ENCODE measurements at places on chromosomes 4 and X.

GRCh38 chr4:184807797-184808712 lies 17.7 kb downstream of the ACSL1 start:
- peak; percentile 25 for DNase-seq

- DNase-seq, result no peak
Observed at GRCh38 chrX:111041018-111041462, 55.0 kb upstream of the PAK3 start.

DNA sequence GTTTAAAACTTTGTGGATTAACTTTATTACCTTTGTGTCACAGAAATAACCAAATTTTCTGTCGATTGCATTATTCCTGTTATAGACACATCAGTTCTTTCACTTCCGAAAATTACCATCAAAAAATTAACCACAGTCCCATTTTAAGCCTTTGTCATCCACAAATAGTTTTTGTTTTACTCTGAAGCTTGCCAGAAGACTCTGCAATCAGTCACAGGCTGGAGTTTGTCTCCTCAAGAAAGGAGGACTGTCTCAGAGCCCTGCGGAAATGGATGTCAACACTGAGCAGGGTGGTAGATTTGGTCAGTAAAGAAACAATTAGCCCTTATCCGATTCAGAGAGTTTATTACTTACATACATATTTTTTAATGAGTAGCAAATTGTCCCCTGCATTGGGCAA lies 20.1 kb upstream of the TCEAL4 start:
- no peak for DNase-seq

DNA sequence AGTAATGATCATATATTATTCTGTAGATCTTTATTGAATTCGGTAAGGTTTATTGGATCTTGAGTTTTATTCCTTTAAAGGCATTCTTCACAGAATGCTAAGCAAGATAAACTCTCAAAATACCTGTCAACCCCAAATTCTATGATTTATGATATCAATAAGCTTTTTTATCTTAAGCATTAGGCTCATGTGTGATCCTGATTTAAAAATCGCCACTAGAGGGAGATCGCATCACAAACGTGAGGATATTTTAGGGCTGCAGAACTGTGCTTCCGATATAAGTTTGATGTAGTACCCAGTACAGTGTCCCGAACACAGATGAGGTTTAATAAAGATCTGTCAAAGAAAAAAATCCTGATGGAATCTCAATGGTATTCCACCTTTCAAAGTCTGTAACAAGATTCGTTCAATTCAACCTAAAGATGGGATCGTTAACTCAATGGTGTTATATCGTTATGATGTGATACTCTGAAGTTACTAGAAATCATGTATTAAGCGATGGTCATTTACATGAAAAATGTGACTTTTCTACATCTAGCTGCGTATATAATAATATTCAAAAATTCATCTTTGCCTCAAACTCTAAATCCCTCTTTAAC lies 169.0 kb downstream of the CORIN start:
- DNase-seq, result peak; percentile 30

DNA sequence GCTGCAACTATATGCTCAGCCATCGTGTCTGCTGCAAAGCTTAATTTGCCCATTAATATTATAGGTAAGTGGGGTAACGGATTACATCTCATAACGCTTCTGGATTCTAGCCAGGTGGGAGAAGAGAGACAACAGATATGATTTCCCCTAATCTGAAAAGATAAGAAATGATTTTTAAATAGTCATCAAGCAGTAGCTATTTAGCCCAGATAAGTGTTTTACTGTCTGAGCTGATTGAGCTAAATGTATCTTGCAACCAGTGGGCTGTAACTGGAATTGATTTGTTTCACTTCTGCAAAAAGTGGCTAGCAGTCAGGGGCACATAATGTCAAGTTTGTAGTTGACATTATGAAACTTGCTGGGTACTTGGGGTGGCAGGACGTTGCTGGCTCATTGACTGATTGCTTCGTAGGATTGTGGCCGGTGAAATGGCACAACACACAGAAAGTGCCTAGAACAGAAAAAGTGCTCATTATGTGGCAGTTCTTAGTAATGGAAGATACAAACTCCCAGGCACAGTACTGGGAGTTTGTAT lies 18.5 kb downstream of the LAP3 start:
- no peak for DNase-seq

GRCh38 chrX:68822641-68823410 lies 6.0 kb upstream of the EFNB1 start:
- DNase-seq, result peak; percentile 18

DNA sequence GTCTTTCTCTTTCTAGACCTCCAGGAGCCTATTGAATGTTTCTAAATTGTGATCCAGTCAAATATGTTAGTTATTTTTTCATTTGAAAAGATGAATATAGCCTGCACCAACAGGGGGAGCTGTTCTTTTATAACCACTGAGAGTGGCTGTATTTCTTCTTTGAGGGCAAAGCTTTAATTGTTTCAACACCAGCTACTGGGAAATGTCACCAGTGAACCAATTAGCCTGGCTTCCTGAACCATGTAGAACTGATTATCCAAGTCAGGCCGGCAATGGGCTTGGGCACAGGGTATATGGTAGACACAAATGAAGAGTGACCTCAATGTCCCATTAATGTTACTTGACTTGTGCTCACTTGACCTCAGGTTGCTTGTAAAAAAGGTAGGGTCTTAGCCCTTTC lies 4.8 kb upstream of the DAPP1 start:
- peak; percentile 19 for DNase-seq

GRCh38 chr4:38752372-38752940 lies 30.3 kb downstream of the TLR10 start:
- no peak for DNase-seq

DNA sequence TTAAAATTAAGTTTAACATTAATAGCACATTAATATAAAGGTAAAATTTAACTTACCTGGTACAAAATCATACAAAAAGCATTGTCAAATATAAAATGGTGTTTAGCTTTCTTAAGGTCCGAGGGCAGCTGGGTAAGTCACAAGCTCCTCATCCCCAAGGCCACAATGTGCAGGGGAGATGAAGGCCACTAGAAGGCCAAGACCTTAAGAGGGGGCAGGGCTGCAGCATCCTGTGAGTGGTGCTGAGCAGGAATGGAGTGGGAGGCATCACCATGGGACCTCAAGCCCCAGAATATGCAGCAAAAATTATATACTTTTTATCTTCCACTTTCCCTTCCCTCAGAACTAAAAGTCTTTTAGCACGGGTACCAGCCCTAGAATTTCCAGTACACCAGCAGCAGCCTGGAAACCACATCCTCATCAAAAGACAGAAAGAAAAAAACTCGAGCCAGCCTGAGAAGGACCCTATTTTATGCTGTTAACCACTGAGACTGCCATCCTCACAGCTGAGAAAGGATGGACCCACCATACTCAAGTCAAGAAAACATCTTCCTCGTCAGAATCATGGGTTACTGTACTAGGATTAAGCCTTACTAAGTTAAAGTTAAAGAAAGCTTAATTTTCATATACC lies 13.0 kb upstream of the RHOXF2 start:
- DNase-seq, result no peak

DNA sequence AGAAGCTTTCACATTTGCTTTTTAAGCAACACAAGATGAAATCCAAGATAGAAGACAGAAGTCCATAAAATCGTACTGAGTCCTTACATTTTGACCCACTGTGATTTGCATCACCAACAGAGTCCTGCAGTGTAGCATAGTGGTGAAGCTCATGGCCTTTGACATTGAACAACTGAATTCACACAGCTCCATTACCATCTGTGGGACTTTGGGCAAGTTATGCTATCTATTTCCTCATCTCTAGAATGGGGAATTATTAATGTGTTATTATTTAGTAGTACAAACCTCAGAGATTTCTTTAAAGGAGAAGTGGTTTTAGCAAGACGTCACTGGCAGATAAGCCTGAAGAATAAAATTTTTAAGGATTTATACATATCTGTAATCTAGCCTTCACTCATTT lies 10.7 kb downstream of the GPRIN3 start:
- DNase-seq, result no peak

GRCh38 chr4:96974295-96974694 lies 1134.4 kb downstream of the PDHA2 start:
- no peak for DNase-seq

GRCh38 chr4:97412331-97412730 lies 730.9 kb downstream of the STPG2 start:
- no peak for DNase-seq

DNA sequence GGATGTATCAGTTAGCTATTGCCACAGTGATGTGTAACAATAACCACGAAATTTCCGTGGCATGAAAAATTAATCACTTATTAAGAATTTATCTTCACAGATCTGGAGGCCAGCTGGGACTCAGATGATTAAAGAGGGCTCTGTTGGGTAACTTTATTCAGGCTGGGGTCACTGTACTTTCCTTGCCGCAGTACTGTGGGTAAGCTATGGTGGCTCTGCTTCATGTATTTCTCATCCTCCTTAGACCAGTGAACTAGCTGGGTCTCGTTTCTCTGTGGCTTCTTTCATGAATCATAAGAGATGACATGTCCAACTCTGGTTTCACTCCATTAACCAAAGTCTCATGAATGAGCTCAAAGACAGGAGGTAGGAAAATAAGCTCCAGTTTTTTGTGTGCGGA lies 13.5 kb downstream of the TEX13B start:
- no peak for DNase-seq

DNA sequence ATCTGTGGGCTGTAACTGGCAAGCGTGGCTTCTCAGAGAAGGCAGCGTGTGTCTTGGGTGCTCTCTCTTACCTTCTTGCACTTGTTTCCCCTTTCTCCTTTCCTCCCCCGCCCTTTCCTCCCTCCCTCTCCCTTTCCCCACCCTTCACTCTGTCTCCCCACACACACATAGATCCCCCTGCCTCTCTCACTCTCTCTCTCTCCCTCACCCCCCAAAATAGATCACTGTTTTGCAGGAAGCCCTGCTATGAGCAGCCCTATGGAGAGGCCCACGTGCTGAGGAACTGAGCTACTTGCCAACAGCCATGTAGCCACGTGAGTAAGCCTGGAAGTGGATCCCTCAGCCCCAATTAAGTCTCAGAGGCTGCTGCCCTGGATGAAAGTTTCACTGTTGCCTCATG lies 4.3 kb upstream of the PNMA6E start:
- DNase-seq, result no peak

- no peak for DNase-seq
Observed at GRCh38 chrX:45422216-45422925, 221.7 kb upstream of the DIPK2B start.

DNA sequence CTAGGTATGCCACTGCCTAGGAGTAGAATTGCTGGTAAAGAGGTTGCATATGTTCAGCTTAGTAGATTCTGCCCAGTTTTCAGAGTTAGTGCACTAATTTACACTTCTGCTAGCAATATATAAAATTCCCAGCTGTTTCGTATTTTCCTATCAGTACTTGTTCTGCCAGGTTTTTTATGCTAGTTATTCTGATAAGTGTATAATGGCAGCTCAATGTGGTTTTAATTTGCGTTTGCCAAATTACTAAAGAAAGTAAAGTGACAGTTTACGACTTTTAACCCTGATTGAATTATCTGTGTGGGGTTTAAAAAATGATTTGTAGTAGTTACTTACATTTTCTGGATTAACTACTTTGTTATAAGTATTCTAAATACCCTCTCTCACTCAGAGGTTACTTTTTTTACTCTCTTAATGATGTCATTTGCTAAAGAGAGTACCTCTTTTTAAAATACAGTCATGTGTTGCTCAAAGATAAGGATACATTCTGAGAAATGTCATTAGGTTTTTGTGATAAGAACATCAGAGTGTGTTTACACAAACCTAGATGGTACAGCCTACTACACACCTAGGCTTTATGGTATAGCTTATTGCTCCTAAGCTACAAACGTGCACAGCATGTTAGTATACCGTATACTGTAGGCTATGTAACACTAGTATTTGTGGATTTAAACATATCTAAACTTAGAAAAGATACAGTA lies 363.2 kb downstream of the IL15 start:
- DNase-seq, result no peak

DNA sequence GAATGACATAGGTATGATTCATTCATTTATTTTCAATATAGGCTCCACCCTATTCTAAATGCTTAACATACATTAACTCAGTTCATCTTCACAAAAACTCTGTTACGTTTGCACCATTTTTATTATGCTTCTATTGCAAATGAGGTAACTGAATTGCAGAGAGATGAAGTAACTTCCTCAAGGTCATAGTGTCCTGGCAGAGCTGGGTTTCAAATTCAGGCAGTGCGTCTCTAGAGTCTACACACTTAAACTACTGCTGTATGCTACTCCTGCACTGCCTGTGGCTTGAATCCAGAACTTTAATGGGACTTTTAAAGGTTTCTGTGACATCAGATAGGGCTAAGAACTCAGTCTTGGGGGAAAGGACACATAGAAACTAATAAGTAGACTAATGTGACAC lies 413.4 kb downstream of the UBE2NL start:
- no peak for DNase-seq
